ENCODE measurements at places on chromosomes 12 and 14.

DNA sequence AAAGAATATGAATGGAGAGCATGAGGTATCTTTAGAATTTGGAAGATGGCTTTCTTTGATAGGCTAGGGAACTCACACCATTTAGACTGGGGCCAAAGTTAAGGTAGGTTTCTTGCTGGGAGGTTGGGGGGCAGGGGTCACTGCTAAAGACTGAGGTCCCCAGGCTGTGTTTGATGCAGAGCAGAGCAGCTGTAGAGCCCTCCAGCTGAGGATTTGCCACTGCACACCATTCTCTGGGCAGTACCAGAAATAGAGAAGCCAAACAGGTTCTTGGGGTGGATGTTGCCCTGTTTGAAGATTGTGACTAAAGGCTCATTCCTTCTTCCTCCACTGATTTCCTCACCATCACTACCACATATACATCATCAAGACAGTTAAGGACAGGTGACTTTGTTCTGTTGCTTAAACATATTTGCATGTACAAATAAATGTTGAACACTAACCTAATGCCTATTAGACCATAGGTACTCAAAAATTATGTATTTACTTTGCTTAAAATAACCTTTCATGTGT lies 7.9 kb downstream of the NTF3 start:
- DNase-seq: no peak

DNA sequence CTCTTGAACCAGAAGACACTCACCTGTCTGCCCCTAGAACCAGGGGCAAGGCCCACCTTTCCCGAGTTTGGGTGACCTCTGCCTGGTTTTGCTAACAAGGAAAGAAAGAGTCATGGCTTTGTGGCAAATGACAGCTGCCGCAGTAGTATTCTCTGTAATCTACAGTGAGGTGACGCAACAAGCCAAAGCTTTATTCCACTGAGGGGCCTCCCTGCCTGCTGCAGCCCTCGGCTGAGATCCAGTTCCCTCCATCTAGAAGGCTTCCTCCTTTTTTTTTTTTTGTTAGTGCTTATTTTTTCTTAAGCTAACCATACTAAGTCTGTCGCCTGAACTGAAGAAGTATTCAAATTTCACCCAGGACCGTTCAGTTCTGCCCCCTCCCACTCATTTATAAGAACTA lies 142.3 kb upstream of the TMCC3 start:
- DNase-seq: peak; percentile 78

DNA sequence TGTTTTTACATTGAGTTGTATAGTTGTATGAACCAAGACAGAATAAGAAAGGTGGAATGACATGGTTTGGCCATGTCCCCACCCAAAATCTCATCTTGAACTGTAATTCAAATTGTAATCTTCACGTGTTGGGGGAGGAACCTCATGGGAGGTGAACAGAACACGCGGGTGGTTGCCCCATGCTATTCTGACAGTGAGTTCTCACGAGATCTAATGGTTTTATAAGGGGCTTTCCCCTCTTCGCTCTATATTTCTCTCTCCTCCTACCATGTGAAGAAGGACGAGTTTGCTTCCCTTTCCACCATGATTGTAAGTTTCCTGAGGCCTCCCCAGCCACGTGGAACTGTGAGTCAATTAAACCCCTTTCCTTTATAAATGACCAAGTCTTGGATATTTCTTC lies 25.3 kb downstream of the DDHD1 start:
- DNase-seq: no peak

- no peak for DNase-seq
Measured at GRCh38 chr12:71521125-71521524, 81.5 kb downstream of the LGR5 start.

GRCh38 chr14:79009286-79009685 lies 839.1 kb downstream of the NRXN3 start:
- DNase-seq: no peak

- no peak for DNase-seq
Measured at GRCh38 chr12:124506145-124506831, 61.1 kb downstream of the NCOR2 start.

GRCh38 chr14:75242546-75243273 lies 35.9 kb upstream of the FOS start:
- peak; percentile 98 for DNase-seq

- DNase-seq: peak; percentile 21
Measured at GRCh38 chr12:106309671-106310505, 7.4 kb downstream of the TCP11L2 start.

GRCh38 chr14:55645145-55645544 lies 65.1 kb downstream of the KTN1 start:
- no peak for DNase-seq
